ENCODE measurements at places on chromosomes 7 and 10. TPM values are rescaled to one million over a fixed set of nuclear protein-coding genes. Genes with fewer than 3 reads are reported as not detected.

- no peak for DNase-seq
Observed at GRCh38 chr7:123198668-123199652, 809 bp downstream of the SLC13A1 start.

GRCh38 chr7:2022737-2023250 lies 210.0 kb downstream of the MAD1L1 start:
- DNase-seq = no peak

- DNase-seq = no peak
Observed at GRCh38 chr10:51090190-51090589, 15.9 kb downstream of the PRKG1 start.

Gene AKR1E2
- 15.5 TPM for total RNA-seq

Gene FGFBP3
- total RNA-seq = 1.2 TPM

Gene HMX2
- not detected for total RNA-seq

DNA sequence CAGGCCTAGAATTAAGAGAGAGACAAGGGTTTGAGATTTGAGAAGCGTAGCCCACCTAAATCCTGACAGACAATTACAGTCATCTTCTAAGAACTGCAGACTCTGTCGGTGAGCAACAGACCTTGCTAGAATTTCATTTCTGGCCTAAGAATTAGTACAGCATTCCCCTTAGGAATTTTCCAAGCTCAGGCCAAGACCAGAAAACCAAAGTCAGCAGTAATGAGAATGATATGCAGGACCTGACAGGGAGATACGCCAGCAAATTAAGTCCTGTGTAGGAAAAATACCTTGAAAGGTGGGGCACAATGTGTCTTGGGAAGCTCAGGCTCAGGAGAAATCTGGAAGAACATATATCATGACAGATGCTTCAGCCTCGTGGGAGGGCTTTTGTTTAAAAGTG lies 52.7 kb upstream of the HERPUD2 start:
- no peak for DNase-seq

Gene CXCL12
- total RNA-seq = 107 TPM

DNA sequence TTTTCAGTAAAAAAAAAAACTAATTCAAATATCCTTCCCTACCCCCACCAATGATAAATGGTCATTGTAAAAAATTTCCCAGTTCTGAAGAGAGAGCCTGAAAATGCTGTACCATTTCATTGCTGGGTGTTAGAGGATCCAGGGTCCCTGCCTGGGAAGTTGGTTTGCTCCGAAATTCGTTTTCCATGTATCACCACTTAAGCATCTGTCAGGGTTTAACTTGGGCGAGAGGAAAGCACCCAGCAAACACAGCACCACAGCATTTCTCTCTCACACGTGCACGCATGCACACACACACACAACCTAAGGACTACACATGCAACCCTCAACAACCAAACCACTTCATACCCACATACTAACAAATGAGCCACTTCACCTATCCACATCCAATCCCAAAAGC lies 42.1 kb upstream of the EMX2 start:
- DNase-seq = peak; percentile 37

Gene WASHC2C
- total RNA-seq = 31.0 TPM

DNA sequence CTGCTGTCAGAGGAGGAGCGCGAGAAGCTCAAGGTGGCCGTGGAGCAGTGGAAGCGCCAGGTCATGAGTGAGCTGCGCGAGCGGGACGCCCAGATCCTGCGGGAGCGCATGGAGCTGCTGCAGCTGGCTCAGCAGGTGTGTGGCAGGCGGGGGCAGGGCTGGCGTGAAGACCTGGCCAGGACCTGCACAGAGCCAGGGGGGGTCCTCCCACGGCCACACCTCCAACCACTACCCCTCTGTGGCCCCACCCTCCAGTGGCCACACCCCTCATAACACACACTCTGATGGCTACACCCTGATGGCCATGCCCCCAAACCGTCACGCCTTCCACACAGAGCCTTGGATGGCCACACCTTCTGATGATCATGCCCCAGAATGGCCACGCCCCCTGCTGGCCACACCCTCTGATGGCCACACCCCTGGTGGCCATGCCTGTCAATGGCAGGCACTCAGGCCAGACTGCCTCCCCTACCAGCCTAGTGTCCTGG lies 23.4 kb upstream of the DPYSL4 start:
- DNase-seq = no peak

DNA sequence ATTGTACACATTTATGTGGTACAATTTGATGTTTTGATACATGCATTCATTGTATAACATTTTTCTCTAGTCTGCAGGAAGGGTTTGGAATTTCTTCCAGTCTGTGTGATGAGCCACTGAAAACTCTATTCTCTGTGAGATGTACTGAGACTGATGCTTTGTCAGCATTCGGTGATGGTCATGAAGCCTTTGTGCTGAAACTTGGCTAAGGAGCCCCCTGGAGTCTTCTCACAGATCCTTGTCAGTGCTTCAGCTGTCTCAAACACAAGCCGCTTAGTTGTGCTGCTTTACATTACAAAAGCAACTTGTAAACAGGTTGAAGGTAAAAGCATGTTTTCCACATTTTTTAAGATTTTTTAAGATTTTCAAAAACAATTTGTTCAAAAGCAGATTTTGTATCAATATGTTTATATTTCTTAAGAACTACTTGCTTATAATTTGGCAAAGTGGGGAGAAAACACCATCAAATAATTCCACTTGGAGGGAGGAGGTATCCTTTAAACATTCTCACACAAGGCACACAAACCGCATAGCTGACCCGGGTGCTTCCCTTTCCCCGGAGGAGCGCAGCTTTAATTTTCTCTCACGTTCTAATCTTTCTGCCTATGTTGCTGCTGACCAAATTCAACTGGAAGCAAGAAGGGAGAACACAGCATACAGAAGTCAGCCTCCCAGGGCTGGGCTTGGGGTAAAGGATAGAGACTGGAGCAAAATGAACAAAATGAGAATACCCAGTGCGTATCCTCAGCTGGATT lies 249.8 kb upstream of the VSTM2A start:
- DNase-seq = no peak

DNA sequence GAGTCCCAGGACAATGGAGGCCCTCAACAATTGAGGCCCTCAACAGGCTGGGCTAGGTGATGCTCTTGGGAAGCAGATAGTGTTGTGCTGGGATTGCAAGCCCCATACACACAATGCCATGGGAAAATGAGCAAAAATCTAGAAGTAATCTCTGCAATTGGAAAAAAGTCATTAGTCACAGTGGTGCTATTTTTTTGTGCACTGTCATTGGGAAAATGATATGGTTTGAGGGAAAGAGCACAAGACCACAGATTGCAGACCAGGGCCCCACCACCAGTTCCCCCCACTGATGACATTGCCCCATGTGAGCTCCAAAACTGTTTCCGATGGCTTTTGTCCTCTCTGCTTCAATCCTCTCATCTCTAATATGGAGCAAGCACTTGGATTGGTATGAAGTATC lies 1.9 kb downstream of the KCTD7 start:
- no peak for DNase-seq
